ENCODE measurements at places on chromosomes 6 and 20.

DNA sequence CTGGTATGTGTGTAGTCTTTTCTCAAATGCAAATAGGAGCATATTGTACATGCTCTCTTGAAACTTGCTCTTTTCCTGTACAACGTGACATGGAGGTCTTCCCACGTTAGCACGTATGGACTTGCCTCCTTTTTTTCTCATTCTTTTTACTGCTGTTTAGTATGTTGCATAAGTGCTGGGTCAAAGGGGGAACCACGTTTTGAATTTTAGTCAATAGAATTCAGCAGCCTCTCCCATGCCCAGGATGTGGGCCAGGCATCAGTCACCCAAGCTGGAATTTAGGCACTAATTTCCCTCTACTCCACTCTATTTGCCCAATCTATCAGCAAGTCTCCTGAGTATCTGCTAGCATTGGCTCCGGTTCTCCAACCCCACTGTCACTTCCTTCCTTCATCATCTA, 41.5 kb upstream of the RNF24 start:
- DNase-seq, result no peak

GRCh38 chr6:39041072-39041471, 7.5 kb upstream of the GLP1R start:
- no peak for DNase-seq

DNA sequence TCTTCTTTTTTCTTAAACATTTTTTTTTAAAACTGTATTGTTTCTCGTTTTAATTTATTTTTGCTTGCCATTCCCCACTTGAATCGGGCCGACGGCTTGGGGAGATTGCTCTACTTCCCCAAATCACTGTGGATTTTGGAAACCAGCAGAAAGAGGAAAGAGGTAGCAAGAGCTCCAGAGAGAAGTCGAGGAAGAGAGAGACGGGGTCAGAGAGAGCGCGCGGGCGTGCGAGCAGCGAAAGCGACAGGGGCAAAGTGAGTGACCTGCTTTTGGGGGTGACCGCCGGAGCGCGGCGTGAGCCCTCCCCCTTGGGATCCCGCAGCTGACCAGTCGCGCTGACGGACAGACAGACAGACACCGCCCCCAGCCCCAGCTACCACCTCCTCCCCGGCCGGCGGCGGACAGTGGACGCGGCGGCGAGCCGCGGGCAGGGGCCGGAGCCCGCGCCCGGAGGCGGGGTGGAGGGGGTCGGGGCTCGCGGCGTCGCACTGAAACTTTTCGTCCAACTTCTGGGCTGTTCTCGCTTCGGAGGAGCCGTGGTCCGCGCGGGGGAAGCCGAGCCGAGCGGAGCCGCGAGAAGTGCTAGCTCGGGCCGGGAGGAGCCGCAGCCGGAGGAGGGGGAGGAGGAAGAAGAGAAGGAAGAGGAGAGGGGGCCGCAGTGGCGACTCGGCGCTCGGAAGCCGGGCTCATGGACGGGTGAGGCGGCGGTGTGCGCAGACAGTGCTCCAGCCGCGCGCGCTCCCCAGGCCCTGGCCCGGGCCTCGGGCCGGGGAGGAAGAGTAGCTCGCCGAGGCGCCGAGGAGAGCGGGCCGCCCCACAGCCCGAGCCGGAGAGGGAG, 580 bp downstream of the VEGFA start:
- peak; percentile 31 for DNase-seq

- no peak for DNase-seq
These were observed 53.4 kb downstream of the MRPL14 start for GRCh38 chr6:44073612-44074438.

- peak; percentile 57 for DNase-seq
These were observed 41.0 kb downstream of the SLC9A8 start for GRCh38 chr20:49853640-49854039.

- no peak for DNase-seq
These were observed 125.9 kb upstream of the INSM1 start for GRCh38 chr20:20241976-20242375.

DNA sequence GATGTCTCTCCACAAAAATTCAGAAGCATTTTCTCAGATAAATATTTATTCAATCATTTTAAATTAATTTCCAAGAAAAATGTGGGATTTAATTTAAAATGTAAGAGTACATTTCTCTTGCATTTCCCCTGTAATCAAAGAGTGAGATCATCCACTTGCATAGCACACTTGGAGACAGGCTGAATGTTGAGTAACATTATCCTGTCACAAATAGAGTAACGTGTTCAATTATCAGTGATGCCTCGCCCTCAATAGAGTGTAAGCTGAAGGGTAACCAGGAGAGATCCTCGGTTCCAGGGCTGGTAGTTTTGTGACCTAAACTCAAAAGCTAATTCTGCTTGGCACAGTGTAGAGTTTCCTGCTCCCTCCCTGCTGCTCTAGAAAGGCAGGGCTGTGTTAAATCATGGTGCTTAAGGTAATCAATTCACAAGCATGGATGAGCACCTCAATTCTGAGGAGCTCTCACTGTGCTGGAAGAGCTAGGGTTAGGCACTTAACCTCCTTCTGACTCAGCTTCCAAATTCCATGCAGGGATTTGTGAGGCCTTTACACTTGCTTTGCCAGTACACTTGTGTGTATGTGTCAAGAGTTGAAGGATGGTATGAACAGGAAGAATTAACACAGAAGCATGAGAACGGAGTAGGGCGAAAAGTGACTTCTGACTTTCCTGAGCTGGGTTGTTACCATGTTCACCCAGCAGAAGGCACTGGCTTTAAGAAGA, 56.6 kb downstream of the MMUT start:
- no peak for DNase-seq

DNA sequence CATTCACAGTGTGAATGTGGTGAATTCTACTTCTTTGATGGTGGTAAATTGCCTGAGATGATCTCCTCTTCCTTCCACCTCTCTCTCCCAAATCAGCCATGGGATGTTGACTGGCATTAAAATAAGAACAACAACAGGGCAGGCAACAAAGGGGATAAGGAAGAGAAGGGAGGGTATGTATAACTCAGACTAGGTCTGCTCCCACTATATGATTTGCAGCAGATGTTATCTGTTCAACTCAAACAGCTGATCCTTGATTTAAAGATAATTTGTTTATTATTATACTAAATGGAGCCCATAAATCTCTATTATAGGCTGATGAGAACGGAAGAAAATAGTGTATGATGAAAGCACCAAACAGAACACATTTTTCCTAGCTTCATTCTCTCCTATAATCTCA, 262.0 kb downstream of the BTBD3 start:
- DNase-seq, result no peak

DNA sequence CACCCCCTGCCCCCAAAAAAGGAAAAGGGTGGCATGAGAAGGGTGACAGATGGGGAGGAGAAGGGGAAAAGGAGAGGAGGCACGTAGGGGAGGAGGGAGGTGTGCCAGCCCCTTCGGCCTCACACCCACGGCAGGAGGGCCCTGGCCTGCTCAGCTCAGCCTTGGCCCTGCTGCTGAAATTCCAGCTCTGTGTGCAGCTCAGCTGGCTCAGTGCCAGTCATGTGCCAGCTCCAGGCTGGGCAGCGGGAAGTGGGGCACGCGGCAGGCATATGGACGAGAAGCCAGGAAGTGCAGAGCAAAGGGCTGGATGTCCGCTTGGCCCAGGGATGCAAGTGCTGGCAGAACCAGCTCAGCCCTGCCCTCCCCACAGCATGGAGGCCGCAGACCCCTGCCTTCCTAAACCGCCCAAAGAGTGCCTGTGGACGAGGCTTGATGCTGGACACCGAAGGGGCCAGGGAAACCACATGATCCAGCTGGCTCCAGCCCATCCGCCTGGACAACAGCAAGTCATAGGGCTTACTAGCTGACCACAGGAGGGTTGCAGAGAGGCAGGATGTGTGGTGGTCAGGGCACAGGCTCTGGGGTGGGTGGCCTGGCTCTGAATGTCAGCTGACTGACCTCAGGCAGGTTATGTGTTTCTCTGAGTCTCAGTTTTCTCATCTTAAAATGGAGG, 60.2 kb downstream of the NOL4L start:
- DNase-seq, result no peak
